NCI-H2081 (cell line): ENCODE measurements at places on chromosomes 4 and X.

GRCh38 chr4:42282081-42282901 is 115.0 kb upstream of the SHISA3 start:
- peak; percentile 85 for DNase-seq

- DNase-seq, result no peak
Observed at GRCh38 chr4:68589790-68590189, 13.7 kb upstream of the UGT2B17 start.

- no peak for DNase-seq
Observed at GRCh38 chrX:112846187-112846586, 5.6 kb upstream of the AMOT start.

GRCh38 chr4:168755598-168756477 is 254.2 kb downstream of the CBR4 start:
- DNase-seq, result no peak

DNA sequence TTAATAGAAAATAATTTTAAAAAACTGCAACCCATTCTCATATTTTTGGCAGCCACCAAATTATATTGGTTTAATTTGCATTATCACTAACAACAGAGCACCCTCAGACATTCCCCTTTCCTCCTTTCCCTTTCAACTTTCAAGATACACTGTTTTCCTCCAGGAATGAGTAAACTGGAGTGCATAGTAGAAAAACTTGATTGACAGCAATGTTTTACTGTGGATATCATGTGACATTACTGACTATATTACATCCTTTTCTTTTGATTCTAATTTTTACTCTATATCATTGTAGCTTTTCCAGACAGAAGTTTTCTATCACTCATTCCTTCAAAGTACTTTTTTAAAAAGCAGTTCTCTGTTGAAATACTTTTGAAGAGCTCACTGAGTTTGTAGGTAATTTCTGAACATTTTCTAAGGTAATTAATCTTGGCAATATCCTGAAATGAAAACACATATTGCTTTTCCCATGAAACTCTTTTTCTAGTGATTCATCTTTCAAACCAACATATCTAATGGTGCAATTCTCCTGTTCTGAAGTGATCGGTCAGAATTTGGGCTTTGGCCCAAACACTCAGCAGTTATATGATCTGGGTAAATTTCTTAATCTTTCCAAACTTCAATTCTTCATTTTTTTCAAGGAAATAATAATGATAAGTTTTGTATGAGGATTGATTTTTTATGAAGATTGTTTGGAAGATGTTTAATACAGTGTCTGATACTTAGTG is 920.4 kb upstream of the EPHA5 start:
- no peak for DNase-seq

GRCh38 chr4:122458625-122459024 is 2.1 kb upstream of the IL2 start:
- no peak for DNase-seq

DNA sequence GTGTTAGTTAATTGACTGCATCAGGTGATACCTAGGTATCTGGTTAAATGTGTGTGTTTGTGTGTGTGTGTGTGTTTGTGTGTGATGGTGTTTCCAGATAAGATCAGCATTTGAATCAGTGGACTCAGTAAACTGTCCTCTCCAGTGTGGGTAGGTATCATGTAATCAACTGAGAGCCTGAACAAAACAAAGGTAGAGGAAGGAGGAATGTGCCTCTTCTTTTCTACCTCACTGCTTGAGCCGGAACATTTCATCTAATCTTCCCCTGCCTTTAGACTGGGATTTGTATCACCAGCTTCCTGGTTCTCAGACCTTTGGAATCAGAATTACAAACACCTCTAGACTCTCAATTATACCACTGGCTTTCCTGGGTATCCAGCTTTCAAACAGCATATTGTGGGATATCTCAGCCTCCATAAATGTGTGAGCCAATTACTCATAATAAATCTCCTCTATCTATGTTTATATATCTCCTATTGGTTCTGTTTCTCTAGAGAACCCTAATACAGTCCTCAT is 120.5 kb downstream of the TBCK start:
- no peak for DNase-seq

DNA sequence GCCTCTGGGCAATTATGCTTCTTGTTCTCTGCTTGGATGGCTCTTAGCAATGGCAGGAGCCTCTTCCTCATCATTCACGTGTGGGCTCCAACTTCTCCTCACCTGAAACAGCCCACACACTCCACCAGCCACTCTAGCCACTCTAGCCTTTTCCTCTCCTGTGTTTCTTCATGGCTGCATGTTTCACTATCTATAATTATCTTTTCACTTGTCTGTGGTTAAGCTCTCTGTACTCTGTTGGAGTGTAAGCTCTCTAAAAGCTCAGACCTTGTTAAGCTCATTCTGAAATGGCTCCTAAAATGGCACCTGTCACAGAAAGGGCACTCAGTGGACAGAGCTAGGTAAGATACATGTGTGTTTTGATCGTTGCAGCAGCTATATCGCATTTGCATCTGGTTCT is 80.0 kb downstream of the SH3KBP1 start:
- DNase-seq, result no peak

GRCh38 chr4:74235135-74235534 is 73.1 kb upstream of the EPGN start:
- no peak for DNase-seq

- DNase-seq, result no peak
Observed at GRCh38 chrX:51047950-51048349, 137.4 kb downstream of the BMP15 start.
